ENCODE measurements at places on chromosomes 6 and 20.

DNA sequence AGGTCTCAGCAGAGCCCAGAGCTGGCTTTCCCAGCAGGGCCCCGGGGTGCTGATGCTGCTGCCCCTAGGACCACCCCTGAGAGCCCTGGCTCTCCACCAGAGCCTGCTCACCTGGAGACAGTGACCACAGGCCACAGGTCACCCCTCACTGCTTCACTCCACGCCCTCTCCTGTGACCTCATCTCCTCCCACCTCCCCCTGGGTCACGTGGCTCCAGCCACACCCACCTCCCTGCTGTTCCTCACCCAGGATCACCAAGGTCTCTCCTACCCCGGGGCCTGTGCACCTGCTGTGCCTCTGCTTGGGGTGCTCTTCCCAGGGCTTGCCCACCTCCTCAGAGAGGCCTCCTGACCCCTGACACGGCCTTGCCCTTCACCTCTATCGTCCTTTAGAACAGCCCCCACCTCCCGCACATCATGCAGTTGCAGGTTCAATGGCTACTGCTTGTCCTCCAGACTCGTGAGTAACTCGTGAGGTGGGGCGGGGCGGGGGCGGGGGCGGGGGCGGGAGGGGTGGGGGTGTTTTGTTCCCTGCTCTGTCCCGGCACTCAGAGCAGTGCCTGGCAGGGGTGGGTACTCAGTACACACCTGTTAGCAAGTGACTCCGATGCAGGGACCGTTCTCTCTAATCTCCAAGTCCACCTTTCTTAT, 468.0 kb downstream of the PREX1 start:
- DNase-seq = no peak

DNA sequence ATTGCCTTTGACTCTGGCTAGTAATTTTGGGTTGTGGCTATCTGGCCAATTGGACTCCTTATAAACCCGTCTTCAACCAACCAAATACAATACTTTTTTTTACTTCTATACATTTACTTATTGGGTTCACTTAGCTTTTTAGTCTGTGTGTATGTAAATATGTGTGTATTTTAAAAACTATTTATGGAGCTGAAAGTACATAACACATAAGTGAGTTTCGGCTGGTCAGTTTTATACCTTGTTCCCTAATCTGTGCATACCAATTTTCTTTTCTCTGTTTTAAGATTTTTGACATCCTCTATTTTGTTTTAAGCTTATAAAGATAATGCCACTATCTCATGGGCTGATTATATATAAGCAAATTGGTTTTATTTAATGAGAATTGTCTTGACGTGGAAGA, 129.5 kb downstream of the LRRC1 start:
- DNase-seq = no peak

DNA sequence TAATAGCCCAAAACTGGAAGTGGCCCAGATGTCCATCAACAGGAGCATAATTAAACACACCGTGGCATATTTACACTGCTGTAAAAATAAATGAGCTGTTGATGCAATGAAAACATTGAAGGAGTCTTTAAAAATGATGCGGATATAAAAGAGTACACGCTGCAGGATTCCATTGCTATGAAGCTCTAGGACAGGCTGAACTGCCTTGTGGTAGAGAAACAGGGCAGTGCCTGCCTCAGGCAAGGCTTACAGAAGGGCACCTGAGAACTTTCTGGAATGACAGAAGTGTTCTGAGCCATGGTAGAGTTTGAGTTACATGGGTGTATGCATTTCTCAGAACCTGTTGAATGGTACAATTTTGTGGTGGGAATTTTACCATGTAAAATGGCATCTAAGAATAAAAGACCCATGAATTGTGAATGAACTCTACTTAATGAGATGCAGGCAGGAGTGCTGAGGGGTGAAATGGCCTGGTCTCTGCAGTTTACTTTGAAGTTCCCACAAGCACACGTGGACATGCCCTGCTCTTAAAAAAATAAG, 45.3 kb upstream of the RIN2 start:
- DNase-seq = no peak

- DNase-seq = no peak
These were observed 42.0 kb upstream of the KCNQ5 start for GRCh38 chr6:72579865-72580264.

GRCh38 chr6:168496139-168496996, 55.4 kb downstream of the SMOC2 start:
- DNase-seq = no peak

DNA sequence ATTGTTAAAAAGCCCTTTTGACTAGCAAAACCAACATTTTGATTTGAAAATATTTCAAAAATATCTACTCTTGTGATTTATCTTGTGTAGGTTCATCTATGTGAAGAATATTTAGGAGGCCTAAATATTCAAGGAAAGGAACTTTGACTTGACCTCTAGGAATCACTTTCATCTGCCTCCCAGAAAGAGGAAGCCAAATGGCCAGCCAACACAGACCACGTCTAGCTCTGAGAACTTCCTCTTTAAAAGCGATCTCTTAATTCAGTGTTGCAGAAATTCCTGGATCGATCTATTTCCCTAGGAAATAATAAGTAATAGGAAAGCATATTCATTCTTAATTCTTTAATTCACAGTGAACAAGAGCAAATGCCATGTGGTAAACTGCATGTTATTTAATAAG, 9.6 kb upstream of the MOXD1 start:
- no peak for DNase-seq

GRCh38 chr20:16517946-16518783, 55.1 kb downstream of the KIF16B start:
- peak; percentile 30 for DNase-seq

- no peak for DNase-seq
These were observed 111.7 kb downstream of the THBS2 start for GRCh38 chr6:169141671-169142537.

- DNase-seq = peak; percentile 46
These were observed 12.9 kb downstream of the MAPK13 start for GRCh38 chr6:36142971-36143838.

DNA sequence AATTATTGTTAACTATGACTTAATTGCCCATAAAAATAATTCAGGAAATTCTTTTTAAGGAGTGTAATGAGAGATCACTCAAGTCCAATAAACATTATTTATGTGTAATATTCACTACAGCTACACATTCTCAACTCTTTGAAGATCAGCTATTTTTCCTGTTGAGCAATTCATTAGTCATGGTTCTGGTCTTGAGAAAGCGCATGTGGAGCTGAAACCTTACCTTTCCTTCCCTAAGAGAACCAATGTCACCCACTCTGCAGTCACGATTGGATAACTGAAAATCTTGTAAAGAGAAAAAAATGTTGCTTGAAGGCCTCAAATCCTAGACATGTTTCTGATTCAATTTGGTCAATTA, 736.9 kb upstream of the MARCKS start:
- no peak for DNase-seq

DNA sequence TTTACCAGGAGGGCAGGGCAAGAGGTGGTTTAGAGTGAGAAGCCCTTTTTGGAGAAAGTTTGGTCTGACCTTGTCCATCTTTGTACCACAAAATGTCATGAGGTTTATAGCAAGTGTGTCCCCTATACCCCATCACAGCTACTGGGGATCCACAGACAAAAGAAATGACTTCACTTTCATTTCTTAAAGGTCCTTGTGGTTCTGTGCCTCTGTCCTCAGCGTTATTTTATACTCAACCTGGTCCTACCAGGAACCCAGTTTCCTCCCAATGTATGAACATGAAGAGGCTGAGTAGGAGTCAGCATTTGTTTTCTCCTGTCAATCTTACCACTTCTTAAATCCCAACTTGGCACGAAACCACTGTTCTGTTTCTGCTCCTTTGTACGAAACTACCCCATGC, 157.6 kb downstream of the NFATC2 start:
- no peak for DNase-seq

DNA sequence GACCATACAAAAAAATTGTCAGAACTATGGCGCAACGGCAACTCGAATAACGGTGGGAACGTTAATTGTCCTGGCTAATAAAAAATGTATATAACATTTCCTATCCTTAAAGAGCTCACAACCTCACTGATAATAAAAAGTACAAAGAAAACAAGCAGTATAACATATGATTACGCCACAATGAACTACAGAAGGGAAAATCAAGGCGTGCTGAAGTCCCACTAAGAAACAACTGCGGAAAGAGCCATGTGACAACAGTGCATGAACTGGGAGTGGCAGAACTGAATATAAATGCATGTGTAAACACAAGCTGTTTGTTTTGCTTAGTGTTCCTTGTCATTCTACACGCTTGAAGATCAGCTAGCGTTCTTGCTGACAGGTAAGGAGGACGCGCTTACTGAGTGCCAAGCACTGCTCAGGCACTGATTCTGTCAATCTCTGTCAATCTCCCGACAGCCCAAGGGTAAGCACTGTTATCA, 466 bp upstream of the PSMB1 start:
- DNase-seq = peak; percentile 81

GRCh38 chr20:1396264-1396663, 3.4 kb upstream of the FKBP1A start:
- DNase-seq = no peak

- peak; percentile 81 for DNase-seq
These were observed 31.1 kb upstream of the CST7 start for GRCh38 chr20:24917797-24918578.

- DNase-seq = no peak
These were observed 912.2 kb upstream of the ADGRB3 start for GRCh38 chr6:67722861-67723261.

GRCh38 chr20:50508171-50508755, 1.9 kb upstream of the PTPN1 start:
- DNase-seq = no peak

GRCh38 chr20:43870484-43870883, 44.2 kb upstream of the TOX2 start:
- no peak for DNase-seq

- DNase-seq = no peak
These were observed 8.3 kb downstream of the NHSL1 start for GRCh38 chr6:138491017-138491416.

GRCh38 chr6:106974336-106974998, at the start of gene CD24:
CD24 (minus strand) TSS chr6:106974729; CDS start chr6:106974646, 83 bp downstream.
- DNase-seq = peak; percentile 52

DNA sequence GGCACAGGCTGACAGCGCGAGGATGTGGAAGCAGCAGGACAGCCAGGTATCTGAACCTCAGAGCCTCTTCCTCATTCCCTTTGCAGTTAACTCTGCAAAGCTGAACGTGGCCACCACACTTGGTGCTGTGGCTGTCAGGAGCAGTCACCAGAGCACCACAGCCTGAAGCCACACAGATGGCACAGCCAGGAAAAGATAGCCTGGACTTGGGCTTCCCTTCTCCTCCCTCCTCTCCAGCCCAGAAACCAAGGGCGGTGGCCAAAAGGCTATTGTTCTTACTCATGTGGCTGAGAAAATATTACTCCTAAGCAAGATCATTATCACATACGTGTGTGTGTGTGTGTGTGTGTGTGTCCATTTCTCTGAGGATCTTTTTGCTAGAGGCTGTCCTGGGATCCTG, 39.8 kb downstream of the CD164 start:
- peak; percentile 76 for DNase-seq

DNA sequence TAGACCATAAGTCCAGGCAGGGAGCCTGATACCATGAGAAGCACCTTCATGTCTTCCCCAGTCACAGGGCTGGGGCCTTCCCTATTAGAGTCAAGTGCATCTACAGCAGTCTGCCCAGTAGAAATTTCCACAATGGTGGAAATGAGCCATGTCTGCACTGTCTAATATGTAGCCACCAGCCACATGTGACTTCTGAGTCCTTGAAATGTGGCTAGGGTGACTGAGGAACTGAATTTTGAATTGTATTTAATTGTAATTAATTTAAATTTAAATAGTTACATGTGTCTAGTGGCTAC, 300.2 kb downstream of the CLIC5 start:
- DNase-seq = no peak

DNA sequence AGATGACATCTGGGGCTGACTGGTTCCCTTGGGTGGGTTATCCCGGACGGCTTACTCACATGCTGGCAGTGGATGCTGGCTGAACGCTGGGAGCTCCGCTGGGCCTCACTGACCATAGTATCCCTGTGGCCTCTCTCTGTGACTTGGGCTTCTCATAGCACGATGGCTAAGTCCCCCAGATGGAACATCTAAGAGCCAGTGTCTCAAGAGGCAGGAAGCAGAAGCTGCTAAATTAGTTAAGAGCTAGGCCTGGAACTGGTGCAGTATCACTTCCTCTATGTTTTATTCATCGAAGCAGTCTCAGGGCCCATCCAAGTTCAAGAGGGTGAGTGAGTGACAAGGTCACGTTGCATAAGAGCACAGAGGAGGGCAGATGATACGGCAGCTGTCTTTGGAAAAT, 116.5 kb upstream of the LAMP5 start:
- DNase-seq = no peak

DNA sequence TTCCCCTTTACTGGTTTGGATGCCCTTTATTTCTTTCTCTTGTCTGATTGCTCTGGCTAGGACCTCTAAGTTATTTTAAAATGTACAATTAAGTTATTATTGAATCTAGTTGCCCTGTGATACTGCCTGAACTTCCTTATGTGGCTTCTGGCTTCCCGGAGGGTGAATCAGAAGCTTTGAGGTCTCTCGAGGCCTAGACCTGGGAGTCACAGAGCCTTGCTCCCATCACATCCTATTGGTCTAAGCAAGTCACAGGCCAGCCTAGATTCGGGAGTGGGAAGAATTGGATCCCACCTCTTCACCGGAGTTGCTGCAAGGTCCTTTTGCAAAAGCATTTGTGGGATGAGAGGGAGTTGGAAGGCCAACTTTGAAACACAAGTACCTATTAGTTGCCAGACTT, 15.2 kb downstream of the BCAS4 start:
- DNase-seq = no peak

- DNase-seq = no peak
These were observed 55.0 kb downstream of the PDE7B start for GRCh38 chr6:135906542-135906941.

GRCh38 chr20:54110457-54110856, 40.1 kb upstream of the BCAS1 start:
- DNase-seq = no peak

- no peak for DNase-seq
These were observed 83.4 kb downstream of the REV3L start for GRCh38 chr6:111399626-111400025.

DNA sequence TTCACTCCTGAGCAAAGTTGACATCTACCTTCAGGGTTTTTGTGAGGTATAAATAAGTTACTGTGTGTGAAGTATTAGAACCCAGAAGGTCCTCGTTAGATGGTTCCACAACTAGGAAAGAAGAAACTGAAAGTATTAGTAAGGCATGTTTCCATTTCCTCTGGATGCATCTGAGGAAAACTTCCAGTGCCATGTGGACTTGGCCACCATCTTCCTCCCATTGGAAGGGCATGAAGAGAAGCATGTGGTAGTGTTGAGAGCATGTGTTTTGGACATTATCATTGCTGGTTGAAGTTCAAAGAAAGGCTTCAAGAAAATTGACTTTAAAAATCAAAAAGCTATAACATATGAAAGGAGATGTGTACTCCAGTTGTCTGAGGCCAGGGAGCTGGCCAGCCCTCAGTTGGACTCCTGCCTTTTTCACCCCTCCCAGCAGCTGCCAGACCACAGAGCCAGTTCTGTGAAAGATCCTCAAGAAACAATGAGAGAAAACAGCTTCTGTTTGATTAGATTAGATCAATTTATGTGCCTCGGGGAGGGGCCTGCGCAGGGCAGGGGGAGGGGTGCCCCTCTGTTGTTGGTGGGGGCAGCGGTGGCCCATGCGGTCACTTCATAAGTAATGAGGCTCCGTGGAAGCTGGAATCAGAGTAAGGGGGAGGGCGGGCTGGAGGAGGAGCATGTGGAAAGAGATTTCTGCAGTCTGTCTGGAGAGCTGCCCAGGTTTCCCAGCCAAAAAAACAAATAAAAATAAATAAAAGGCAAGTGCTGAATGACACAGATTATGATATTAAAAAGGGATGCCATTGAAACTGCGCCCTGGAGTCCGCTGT, 154.0 kb downstream of the JARID2 start:
- DNase-seq = peak; percentile 80

GRCh38 chr6:148987982-148988381, 241.2 kb downstream of the UST start:
- no peak for DNase-seq

Data from common myeloid progenitor, CD34-positive (primary cell).